ENCODE measurements at places on chromosomes 12 and 14. TPM values are rescaled to one million over a fixed set of nuclear protein-coding genes. Genes with fewer than 3 reads are reported as not detected.

Gene KRT77
- not detected for total RNA-seq

Gene KHNYN
- 15.7 TPM for total RNA-seq

Gene BCL11B
- 81.0 TPM for total RNA-seq

Gene SLC25A21
- 2.1 TPM for total RNA-seq

Gene CD4
- total RNA-seq = 4.8 TPM

Gene ZCRB1
- 30.7 TPM for total RNA-seq

Gene KLHL28
- total RNA-seq = 43.1 TPM

Gene PTGER2
- 0.46 TPM for total RNA-seq
